ENCODE measurements at places on chromosomes 1 and 21. TPM values are rescaled to one million over a fixed set of nuclear protein-coding genes. Genes with fewer than 3 reads are reported as not detected.
A peak's percentile ranks its signal among the peaks of the same experiment; 100 is the strongest.

DNA sequence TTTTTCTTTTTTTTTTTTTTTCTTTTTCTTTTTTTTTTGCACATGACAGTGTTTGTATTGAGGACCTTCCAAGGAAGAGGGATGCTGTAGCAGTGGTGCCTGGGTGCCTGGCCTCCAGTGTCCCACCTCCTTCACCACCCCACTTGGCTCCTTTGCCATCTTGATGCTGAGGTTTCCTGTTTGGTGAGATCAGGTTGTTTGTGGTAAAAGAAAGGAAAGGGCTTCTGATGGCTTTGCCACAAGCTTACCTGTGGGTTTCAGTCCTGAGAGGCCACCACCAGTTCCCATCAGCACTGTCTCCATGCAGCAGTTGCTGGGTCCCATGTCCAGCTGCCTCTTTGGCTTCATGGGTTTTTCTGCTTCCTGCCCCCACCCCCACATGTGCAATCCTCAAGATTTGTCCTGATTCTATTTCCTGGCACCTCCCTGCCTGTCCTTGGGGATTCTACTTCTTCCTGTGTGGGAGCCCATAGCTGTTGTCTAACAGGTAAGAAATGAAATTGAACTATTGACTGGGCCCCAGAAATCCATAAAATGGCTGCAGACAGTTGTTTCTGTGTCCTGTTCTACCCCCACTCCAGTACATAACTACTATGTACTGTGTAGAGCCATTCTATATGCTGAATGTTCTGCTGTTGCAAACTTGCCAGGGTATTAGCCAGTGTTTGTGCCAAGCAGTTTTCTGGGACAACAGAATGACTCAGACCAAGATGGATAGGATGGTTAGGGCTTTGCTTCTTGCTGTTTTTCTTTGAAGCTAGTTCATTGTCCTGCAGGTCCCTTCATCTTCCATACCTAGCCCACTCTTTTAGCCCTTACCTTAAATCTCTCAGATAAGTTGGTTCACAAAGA is 4.2 kb upstream of the CCDC28B start:
- DNase-seq = no peak

DNA sequence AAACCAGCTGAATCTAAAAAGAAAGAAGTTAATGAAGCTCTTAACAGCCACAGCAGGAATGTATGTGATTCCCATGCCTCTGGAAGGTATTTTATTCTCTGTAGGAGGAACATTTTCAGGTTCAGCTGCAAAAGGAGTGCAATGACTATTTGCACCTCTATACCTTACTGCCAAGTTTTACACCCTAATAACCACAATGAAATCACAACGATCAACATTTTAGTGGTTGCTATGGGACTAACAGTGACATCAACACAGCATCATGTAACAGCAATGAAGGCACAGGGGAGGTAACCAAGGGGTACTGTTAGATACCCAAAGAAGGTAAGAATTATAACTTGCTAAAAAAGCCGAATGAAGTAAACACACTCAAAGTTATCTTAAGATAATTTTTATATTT is 116.3 kb upstream of the HP1BP3 start:
- DNase-seq = no peak

- no peak for DNase-seq
Measured at GRCh38 chr1:230153641-230154296, 86.7 kb downstream of the GALNT2 start.

GRCh38 chr21:42556476-42556875 is 42.8 kb downstream of the SLC37A1 start:
- DNase-seq = no peak

GRCh38 chr1:193111641-193112090 is 6.5 kb upstream of the GLRX2 start:
- DNase-seq = no peak

DNA sequence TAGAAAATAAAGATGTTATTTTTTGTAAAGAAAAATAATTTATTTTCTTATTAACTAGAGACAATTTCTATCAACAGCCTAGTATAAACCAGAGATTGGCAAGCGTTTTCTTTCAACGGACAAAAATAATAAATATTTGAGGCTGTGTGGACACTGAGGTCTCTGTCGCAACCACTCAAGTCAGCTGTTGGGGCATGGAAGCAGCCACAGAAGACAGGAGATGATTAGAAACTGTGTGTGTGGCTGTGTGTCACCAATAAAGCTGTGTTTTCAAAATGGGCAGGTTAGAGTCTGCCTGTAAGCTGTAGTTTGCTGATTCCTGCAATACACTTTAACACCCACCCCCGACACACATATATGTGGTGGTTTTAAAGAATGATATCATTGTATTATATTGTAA is 200.6 kb upstream of the HMCN1 start:
- no peak for DNase-seq

DNA sequence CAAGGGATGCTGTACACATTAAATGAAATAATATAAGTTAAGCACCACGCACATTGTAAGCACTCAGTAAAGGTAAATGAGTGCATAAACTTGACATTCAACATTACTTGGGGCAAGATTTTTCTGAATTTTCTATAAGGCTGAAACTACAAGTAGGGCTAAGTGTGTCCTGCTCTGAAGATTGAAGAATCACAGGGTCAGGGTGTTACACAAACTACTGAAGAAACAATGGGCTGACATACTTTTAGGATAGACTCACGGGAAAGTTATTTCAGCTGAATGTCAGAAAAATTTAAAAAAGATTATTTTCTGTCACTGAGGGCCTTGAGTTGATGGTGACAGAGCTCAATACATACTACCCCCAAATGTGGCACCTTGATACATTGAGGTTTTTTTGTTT is 644.2 kb upstream of the PLXNA2 start:
- DNase-seq = no peak

GRCh38 chr1:168865850-168866620 is 137.0 kb upstream of the DPT start:
- DNase-seq = no peak

- no peak for DNase-seq
Measured at GRCh38 chr1:210132582-210132981, 100.0 kb upstream of the SERTAD4 start.

GRCh38 chr1:228798035-228798434 is 62.8 kb downstream of the RHOU start:
- DNase-seq = no peak

DNA sequence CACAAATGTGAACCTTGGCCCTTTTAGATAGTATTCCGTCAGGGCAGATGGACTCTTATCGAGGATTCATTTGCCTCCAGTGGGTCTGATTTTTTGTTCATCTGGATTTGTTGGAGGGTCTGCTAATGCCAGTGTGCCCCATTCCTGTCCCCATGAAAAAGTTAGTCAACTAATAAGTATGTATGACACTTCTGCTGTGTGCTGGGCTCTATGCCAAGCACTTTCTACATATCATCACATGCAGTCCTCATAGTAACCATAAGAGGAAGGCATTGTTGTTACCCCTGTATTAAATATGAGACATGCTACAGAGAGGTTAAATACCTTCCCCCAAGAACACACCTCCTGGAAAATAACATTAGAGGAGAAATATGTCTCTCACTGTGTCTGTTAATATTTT is 46.6 kb upstream of the MAB21L3 start:
- DNase-seq = no peak

- no peak for DNase-seq
Measured at GRCh38 chr21:18550361-18550760, 146.8 kb upstream of the TMPRSS15 start.

DNA sequence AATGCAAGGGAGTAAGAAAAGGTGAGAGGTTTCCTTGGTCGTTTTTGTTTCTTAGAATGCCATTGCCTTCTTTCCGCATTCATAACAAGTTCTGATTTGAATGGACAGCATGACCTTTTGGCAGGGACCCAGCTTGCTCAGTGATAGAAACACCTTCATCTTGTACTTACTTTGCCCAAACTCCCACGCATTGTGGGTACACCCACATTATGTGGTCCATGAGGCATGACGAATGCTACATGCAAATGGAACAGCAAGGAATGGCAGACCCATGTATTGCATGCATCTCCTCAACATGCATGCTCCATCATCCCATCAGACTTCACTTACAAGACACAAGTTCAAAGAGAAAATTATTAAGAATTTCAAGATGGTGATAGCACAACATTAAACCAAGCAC is 102.8 kb downstream of the CDC7 start:
- no peak for DNase-seq

DNA sequence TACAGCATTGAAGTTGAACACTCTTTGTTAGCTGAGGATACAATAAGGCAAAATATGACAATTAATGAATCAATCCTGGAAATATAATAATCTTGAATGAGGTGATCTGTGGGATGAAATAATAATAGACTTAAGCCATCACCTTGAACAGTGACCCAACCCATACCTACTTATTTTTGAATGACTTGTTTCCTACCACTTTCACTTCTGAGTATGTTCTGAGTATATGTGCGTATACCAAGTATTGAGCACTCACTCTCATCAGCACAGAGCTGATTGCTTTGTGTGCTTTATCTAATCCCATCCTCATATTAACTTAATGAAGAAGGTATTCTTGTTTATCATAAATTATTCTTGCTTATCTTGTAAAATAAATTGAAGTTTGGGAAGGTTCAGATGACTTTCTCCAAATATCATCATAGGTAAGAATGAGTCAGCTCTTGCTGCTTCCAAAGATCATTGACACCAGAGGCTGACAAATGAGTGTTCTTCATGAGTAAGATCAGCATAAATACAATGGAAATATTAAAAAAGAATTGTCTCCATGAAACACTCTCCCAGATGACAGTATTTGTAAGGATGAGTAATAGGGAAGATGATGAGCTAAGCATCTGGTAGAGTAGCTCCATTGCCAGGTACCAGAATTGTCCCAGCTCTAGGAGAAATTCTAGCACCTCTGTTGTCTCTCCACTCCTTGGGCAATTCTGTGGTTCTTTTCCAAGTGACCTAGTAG is 198.1 kb upstream of the KIAA0040 start:
- DNase-seq = no peak

GRCh38 chr1:27632387-27633297 is 2.3 kb downstream of the FGR start:
- peak; percentile 68 for DNase-seq

DNA sequence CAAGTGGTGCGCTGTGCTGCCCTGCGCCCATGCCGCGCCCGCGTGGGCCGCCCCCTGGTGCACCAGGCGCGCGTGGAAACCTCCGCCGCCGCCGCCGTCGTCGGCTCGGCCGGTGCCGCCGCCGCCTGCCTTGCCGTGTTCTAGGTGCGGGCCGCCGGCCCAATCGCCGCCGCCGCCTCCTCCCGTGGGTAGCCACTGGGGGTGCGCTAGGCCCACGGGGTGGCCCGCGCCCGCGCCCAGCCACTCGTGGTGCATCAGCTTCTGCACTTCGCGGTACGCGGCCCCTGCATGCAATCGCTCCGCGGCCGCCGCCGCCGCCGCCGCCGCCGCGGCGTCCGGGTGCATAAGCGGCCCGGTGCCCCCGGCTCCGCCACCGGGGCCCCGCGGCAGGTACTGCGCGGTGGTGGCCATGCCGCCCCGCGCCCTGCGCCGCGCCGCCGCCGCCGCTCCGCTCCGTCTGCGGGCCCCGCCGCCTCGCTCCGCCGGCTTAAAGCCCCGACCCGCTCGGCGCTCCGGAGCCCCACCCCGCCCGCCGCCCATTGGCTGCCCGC is at the start of gene POU3F1:
TSS of gene POU3F1 (minus strand) at position 461 of the 551 bp plus-strand sequence. CDS start at position 411, 50 bp downstream.
- DNase-seq = no peak

DNA sequence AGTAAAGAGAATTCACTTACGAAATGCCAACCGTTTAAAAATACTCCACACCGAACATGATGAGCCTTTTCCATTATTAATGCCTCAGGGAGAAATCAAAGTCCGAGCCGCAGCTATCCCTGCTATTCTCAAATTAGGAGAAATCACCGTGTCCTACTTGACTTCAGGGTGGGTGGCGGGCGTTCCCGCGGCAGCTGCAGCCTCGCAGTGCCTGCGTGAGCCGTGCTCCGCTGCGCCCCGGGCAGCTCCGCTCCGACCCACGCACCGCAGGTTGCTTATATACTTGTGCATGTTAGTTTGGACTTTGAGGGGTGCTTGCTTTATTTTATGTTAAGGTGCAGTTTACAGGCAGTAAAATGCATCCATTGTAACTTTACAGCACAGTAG is 35.6 kb upstream of the PCBP3 start:
- no peak for DNase-seq

GRCh38 chr21:42550817-42551216 is 37.2 kb downstream of the SLC37A1 start:
- no peak for DNase-seq

GRCh38 chr1:147890177-147890790 is 12.3 kb upstream of the GJA8 start:
- DNase-seq = peak; percentile 61

DNA sequence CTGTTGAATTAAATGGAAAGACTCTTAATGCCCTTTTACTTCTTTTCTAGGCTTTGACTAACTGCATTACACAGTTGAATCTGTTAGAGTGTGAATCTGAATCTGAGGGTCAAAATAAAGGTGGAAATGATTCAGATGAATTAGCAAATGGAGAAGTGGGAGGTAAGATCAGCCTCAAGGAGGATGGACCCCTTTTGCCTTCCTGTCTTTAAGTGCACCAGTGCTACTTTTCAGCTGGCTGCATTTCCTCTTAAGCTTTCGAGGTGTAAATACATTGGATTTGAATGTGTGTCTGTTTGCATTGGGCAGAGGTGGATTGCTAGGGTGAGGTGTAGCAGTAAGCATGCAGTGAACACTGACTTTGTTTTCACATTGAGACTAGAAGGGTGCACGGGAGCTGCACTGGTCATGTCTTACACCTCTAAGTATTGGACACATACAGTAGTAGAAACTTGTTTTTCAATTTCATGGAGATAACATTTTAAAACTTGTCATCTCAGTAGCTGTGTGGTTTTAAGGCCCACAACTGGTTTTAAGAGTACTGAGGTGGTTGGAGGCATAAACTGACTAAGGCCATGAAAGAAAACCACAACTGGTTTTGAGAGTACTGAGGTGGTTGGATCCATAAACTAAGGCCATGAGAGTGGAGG is 35.4 kb downstream of the MIA3 start:
- no peak for DNase-seq

DNA sequence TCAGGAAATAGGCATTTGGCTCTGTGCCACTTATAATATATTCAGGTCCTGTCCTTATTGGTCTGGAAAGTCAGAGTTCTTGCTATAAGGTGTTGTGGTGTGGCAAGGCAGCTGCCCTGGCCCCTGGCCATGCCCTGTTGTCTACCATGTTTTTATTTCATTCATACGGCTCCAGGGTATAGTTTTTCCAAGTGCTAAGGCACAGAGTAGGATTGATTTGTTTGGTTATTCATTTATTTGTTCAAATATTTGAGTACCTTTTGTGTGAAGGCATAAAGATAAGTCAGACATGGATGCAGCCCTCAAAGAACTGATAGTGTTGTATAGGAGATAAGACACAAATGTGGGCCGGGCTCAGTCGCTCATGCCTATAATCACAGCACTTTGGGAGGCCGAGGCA is 10.1 kb downstream of the ZBTB8B start:
- no peak for DNase-seq

Gene THEM4
- 16.1 TPM for total RNA-seq

Gene LMOD1
- total RNA-seq = not detected

Gene FAM229A
- total RNA-seq = 33.7 TPM

Gene PADI4
- 0.44 TPM for total RNA-seq

Gene PARS2
- total RNA-seq = 4.5 TPM

Gene RIPPLY3
- not detected for total RNA-seq

Gene SPRR2E
- not detected for total RNA-seq

Gene KCNH1
- total RNA-seq = not detected

Gene AADACL3
- not detected for total RNA-seq

Gene ASB17
- not detected for total RNA-seq

Gene AKT3
- total RNA-seq = 148 TPM

Data from B cell (primary cell).